ENCODE measurements at places on chromosomes 6 and 20. TPM values are rescaled to one million over a fixed set of nuclear protein-coding genes. Genes with fewer than 3 reads are reported as not detected.

DNA sequence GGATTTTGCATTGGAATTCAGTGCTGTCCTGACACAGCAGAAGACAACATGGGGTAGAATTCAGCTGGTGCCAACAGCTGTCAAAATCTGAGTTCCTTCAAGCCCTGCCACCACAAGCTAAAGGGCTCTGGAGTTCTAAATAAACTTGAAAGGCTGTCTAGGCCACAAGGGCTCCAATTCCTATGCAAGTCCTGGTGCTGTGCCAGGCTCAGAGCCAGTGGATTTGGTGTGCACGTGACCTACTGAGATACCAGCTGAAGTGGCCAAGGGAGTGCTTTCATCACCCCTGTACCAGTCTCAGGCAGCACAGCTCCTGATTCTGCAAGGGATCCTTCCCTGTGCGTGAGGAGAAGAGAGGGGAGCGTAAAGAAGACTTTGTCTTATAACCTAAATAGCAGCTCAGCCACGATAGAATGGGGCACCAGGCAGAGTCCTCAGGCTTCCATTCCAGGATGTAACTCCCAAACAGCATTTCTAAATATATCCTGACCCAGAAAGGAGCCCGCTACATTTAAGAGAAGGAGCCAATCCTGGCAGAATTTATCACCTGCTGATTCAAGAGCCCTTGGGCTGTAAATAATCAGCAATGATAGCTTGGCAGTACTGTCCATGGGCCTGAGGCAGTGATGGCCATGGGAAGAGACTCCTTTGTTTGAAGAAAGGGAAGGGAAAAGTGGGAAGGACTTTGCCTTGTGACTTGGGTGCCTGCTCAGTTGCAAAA lies 881.2 kb upstream of the EPHA7 start:
- no peak for DNase-seq

- no peak for DNase-seq
Measured at GRCh38 chr6:96683819-96684528, 121.0 kb downstream of the FHL5 start.

DNA sequence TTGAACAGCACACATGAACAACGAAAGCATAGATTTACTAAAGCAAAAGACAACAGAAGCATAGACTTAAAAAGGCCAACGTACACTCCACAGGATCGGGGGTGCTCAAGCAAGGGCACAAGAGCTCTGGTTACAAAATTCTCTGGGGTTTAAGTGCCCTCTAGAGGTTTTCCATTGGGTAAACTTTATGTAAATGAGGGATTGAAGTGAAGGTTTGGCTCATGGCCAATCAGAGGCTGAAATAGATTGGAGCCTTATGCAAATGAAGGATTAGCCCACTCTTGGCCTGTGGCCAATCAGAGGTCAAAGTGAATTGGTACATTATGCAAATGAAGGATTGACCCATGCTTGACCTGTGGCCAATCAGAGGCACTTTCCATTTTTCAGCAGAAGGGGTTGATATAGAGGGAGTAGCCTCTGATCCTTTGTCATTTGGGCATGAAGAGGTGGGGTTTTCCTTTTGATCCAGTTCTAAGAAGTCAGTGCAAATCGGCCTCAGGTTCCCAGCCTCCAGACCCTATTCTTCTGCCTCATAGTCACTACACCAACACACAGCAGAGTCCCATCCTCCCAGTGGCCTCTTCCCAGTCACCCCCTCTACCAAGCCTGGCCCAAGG lies 244.9 kb downstream of the THBS2 start:
- no peak for DNase-seq

DNA sequence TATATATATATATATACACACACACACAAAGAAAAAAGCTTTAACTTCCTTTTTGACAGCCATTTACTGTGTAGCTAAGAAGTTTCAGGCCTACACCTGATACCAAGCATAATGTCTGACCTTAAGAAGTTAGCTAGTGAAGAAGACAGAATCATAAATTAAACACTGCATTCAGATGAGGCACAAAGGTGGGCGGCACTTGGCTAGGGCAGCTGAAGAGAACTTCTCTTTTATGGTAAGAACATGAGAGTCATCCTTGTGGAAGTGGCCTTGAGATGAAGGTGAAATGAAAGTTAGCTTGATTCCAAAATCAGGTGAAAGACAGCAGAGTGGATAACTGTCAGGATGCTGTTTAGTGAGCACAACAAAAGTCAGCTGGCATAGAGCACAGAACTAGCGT lies 46.5 kb downstream of the HTR1B start:
- no peak for DNase-seq

DNA sequence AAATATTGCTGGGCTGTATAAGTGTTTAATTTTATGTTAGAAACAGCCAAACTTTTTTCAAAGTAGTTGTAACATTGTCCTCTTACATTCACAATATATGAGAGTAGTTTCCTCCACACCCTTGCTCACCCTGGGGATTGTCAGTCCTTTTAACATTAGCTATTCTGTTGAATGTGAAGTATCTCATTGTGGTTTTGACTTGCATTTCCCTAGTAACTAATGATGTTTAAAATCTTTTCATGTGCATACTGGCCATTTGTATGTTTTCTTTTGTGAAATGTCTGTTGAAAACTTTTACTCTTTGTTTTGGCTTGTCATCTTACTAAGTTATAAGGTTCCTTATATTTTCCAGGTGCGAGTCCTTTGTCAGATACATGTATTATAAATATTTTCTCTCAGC lies 32.9 kb downstream of the TRIM38 start:
- no peak for DNase-seq

GRCh38 chr20:50517817-50518154 lies 7.6 kb downstream of the PTPN1 start:
- no peak for DNase-seq

Gene CPXM1
- polyA plus RNA-seq, result 0.74 TPM
